ENCODE measurements at places on chromosomes 3 and 15.

DNA sequence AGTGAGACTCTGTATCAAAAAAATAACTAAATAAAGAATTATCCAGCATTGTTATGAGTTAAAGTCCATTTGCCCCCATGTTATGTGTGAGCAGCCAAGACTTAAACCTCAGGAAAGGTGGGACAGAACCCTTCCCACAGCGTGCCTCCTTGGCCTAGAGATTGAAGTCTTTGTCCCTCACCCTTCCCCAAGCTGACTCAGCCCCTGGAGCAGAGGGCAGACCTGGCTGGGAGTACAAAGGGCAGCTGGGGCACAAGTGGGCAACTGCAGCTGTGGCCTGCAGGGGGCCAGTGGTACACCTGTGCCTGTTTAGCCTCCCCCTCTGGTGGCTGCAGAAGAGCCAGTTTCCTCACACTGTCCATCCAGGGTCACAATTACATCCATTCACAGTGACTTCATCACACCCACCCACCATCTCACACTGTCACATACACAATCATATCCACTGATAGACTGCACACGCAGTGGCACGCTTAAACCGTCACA lies 940 bp upstream of the ACY1 start:
- DNase-seq: peak; percentile 72

DNA sequence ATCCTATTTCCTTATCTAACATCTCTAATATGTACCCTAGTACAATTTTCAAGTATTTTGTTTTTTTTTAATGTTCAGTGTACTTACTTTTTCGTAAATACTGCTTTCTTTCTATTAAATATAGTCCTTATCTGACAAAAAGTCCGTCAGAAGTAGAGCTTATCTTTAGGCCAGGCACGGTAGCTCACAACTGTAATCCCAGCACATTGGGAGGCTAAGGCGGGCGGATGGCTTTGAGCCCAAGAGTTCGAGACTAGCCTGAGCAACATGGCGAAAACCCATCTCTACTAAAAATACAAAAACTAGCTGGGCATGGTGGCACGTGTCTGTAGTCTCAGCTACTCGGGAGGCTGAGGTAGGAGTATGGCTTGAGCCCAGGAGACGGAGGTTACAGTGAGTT lies 41.1 kb downstream of the USP3 start:
- DNase-seq: no peak

DNA sequence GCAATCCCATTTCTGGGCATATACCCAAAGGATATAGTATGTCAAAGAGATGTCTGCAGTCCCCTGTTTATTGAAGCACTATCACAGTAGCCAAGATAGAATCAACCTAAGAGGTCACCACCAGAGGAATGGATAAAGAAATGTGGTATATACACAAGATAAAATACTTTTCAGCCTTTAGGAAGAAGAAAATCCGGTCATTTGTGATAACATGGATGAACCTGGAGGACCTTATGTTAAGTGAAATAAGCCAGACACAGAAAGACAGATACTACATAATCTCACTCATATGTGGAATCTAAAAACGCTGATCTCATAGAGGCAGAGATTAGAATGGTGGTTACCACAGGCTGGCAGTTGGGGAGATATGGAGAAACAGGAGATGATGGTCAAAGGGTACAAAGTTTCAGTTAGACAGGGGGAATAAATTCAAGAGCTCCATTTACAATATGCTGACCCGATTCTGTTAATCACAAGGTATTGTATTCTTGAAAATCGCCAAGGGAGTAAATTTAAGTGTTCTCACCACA lies 195.8 kb downstream of the MTHFS start:
- no peak for DNase-seq

- no peak for DNase-seq
Observed at GRCh38 chr3:194731506-194732073, 45.9 kb downstream of the FAM43A start.

- DNase-seq: no peak
Observed at GRCh38 chr15:74920456-74920855, 13.8 kb upstream of the FAM219B start.

GRCh38 chr3:156727519-156728205 lies 53.3 kb downstream of the TIPARP start:
- no peak for DNase-seq

DNA sequence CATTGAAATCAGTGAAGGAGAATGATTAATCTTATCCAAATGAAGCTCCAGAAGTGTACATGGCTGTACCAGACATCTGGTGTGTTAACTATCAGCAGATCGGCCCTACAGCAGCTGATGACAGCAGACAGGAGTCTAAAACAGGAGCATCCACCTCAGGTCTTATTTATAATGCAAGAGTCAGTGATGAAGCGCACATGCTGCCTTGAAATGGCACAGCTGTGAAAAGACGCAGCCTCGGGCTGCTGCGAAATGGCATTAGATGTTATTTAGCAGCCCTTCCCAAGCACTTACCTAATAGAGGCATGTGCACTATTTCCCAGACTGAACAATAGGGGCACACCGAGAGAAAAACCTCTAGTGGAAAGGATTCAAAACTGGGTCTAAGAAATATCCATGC lies 472.3 kb upstream of the CBLB start:
- DNase-seq: no peak

DNA sequence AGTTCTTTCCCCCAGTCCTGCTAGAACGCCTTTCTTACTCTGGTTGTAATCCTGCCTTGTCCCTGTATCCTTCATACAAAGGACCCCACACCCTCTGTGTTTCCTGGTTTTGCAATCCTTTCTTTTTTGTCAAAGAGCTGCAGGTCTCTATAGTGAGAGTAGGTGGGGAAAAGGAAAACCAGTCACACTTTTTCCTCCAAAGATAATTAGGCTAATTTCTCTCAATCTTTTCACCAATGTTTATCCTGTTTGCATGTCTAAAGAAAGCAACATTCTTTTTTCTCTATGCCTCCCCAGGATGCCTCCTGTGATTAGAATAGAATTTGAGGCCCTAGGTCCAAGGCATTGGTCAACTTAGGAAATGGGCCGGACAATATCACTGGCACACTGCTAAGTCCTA lies 25.4 kb downstream of the SEMA6D start:
- no peak for DNase-seq

DNA sequence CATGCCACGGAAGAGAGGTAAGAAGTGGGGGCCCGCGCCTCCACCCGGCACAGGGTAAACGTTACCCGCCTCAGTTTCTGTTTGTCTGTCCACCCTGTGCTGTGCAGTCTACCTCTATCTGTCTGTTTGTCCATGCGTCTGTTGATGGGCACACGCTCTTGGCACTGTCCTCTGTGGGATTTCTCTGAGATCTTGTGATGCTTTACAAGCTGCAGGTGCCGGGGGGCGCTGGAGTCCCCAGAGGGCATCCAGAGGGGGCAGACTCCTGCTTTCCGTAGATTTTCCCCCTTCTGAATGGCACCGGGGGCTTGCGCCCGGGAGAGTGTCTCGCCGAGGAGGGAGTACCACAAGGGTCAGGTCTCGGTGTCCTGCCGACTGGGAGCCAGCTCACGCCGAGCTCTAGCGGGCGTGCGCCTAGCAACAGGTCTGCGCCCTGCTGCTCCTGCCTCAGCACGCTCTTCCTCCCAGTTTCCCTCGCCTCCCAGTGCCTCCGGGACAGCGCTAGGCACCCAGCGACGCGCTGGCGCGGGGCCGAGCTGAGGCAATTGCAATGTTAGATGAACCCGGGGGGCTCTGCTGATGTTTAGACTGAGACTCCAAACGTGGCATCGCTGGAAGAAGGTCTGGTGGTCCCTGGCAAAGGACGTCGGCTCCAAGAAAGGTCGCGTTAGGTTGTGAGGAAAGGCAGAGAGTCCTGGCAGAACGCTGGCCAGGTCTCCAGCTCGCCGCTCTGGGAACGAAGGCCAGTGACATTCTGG lies 667 bp downstream of the CEMIP start:
- DNase-seq: peak; percentile 63

DNA sequence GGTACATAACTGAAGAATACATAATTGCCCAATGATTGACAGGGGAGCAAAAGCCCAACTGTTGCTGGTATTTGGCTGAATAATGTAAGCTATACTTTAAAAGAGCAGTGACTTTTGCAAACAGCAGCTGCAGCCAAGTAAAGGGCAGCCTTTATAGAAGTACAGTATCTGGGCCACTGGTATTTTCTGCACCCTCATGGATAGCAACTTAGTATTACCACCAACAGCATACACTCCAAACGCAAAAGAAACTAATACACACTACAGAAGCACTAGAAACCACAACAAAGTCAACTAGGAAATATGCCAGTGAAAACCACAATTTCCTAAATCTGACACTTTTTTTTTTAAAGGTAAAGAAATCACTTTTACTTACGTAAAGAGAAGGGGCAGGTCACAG lies 206.1 kb downstream of the TIGIT start:
- DNase-seq: peak; percentile 38

- no peak for DNase-seq
Observed at GRCh38 chr3:172142864-172143451, 103.6 kb downstream of the FNDC3B start.

DNA sequence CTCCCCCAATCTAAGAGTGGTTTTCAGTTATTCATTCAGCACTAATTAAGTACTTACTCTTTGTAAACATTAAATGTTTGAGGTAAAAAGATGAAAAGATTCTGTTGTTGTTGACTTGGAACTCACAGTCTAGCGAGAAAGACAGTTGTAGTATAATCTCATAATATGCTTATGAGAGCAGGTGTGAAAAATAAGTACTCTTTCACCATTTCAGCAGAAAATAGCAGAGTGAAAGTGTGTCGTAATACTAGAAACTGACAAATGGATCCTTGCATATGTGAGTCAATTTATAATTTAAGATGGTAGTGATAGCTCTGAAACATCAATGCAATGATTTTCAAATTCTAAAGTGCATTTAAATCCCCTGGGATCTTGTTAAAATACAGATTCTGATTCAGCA lies 618.8 kb upstream of the CCDC54 start:
- peak; percentile 10 for DNase-seq

DNA sequence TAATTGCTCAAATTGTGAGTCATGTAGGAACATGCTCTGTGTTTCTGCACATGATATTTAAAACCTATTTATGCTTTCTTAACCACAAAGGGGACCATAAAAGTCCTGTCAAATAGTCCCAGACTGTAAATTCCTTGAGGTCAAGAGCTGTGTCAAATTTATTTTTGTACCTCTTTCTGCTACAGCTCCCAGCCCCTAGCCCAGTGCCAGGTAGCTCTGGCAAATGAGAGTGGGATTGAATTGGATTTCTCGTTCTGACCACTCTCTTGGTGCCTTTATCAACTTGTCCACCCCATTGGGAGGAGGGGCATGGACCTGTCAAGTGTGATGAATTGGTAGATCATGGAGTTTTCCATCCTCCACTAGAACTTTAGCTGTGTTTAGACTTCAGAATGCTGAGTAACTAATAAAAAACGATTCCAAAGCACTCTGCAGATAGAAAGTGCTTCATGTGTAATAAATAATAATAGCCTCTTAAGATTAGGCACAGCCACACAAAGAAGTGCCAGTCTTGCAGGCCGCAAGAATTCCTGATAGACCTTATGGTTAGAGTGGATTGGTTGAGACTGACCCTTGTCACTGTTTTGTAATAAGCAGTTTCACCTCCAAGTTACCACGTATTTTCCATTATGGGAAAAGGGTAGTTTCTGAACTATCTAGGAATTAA lies 120.4 kb downstream of the LPP start:
- no peak for DNase-seq

GRCh38 chr3:193446965-193447602 lies 68.5 kb upstream of the ATP13A5 start:
- no peak for DNase-seq
